Lung (tissue), 17 donors: ENCODE measurements at places on chromosomes 1 and 21. TPM values are rescaled to one million over a fixed set of nuclear protein-coding genes. Genes with fewer than 3 reads are reported as not detected.
A peak's percentile ranks its signal among the peaks of the same experiment; 100 is the strongest.

CDC14A gene
- total RNA-seq: 45.4 TPM

PGLYRP3 gene
- total RNA-seq: not detected

NCF2 gene
- total RNA-seq: 38.7 TPM

KCNA2 gene
- total RNA-seq: 0.68 TPM

CLDN17 gene
- not detected for total RNA-seq

HTR1D gene
- not detected for total RNA-seq

CNR2 gene
- 0.09 TPM for total RNA-seq

DNA sequence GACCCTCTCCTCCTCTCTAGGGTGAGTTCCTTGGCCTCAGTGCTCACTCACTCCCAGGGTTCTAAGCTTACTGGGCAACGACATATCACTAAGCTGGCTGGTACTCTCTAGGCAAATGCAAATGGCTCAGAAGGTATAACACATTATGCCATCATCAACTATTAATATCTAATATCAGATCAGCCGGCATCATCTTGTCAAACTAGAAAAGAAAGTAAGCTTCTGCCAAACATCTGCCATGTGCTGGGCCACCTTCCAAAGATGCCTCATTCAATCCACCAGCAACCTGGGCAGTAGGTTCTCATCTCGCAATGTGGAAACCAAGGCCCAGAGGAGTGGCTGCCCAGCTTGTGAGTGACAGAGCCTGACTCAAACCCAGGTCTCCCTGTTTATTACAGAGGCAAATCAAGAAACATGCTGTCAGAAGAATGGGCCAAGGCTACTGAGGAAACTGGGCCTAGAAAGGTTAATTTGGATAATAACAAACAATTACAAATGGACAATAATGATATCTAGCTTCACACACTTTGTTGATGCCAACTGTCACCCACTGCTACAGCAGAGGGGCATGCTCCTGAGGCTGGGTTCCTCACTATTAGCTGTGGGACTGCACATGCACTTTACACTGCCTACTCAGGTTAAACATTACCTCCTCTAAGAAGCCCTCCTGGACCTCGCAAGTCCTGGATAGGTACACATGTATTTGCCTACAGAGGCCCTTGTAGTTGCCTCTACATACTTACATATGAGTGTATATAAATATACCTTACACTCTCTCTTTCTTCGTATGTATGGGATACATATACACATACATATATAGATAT is 183.3 kb upstream of the JUN start:
- no peaks in the 10 kb centered on the region for H3K27me3 ChIP-seq
- DNase-seq: no peak
- H3K36me3 ChIP-seq: no peaks in the 10 kb centered on the region
- H3K4me3 ChIP-seq: no peak overlapping the region
- no peak overlapping the region for H3K27ac ChIP-seq

DNA sequence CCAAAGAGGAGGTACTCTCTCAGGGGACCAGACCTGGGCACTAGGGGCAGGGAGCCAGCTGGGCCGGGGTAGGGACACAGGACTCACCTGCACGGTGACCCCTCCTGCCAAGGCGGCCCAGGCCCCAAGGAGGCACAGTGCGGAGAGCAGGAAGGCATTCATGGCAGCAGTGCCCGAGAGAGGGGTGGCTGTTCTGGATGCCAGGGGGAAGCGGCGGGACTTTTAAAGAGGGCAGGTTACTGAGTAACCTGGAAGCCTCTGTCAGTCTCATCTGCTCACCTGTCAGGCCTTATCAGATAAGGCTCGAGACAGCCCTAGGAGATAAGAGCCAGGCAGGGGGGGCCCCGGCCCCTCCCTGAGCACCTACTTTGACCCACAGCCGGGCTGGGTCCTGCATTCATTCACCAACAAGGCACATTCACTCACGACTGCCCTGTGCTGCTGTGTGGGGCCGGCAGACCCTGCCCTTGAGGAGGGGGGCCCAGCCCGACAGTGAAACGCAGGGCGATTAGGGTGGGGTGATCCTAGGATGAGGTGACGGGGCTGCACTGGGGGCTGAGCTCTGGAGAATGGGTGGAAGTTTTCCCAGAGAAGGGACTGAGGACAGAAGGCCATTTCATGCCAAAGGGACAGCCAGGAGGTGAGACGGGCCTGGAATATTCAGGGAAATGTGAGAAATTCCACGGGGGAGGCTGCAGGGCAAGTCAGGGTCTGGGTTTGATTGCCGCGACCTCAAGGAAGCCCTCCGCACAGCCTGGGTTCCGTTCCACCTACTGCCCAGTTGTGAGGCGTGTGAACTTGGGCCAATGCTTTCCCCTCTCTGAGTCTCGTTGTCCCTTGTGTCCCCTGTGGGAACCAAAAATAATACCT is at the start of gene GUCA2A:
TSS of gene GUCA2A (minus strand) at position 195 of the 870 bp plus-strand sequence. CDS start at position 162, 33 bp downstream.
- peak within 1 kb of the TSS; percentile 37 for H3K27ac ChIP-seq
- no peaks in the 10 kb centered on the region for H3K27me3 ChIP-seq
- no peaks in the 10 kb centered on the region for H3K36me3 ChIP-seq
- DNase-seq: no peak

GRCh38 chr21:41817228-41817627 is 50.4 kb upstream of the RIPK4 start:
- H3K36me3 ChIP-seq: no peaks in the 10 kb centered on the region
- H3K4me3 ChIP-seq: no peak overlapping the region
- no peak overlapping the region for H3K27ac ChIP-seq
- no peaks in the 10 kb centered on the region for H3K27me3 ChIP-seq

- no peaks in the 10 kb centered on the region for H3K4me1 ChIP-seq
- H3K36me3 ChIP-seq: peaks cover 7% of the 10 kb centered on the region
- DNase-seq: peak; percentile 87
- peak within 1 kb of the TSS; percentile 63 for H3K4me3 ChIP-seq
- no peaks in the 10 kb centered on the region for H3K27me3 ChIP-seq
These were observed at the start of gene INPP5B for GRCh38 chr1:37946703-37947360. TSS of gene INPP5B (minus strand) at chr1:37947053. CDS start at chr1:37946308, 745 bp downstream.

DNA sequence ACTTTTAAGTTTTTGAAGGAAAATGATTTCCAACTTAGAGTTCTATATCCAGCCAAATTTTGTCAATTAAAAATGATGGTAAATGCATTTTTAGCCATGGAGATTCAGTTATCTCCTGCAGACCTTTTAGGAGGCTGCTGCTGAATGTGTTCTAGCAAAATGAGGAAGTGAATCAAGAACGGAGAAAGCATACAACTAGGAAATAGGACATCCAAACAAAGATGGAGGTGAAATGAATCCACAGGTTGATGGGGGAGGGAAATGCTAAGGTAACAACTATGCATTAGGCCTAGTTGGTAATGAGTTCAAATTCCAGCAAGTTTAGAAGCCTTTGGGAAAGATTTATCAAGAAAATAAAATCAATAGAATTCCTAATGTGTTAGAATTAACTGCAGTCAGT is 80.5 kb downstream of the FNBP1L start:
- H3K27me3 ChIP-seq: no peaks in the 10 kb centered on the region
- H3K4me3 ChIP-seq: no peak overlapping the region
- no peak for DNase-seq
- H3K27ac ChIP-seq: no peak overlapping the region

DNA sequence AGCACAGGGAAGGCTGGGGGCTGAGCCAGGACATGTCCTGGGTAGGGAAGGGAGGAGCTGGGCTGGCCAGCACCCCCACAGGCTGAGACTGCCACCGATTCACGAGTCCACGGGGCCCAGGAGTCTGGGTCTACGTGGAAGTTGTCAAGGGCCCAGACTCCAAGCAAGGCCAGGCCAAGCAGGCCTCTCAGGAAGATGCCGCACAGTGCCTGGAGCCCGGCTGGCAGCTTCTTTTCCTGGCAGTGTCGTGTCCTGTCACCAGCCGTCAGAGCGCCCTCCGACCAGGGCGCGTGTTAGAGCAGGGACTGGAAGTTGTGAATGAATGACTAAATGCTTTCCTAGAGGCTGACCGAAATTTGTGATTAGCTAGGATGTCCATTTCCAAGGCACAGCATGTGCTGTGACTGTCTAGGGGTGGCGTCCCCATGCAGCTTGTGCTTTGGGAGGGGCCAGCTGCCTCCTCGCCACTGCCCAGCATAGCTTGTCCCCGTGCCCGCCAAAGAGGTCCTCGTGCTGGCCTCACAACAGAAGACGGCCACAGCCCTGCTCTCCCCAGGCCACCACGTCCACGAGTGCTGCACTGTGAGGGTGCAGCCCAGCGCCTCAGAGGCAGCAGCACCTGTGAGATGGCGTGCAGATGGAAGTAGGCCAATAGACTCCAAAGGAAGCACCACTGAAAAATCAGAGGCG is 147.4 kb upstream of the COL6A1 start:
- no peaks in the 10 kb centered on the region for H3K4me1 ChIP-seq
- H3K27ac ChIP-seq: no peak overlapping the region
- no peaks in the 10 kb centered on the region for H3K36me3 ChIP-seq
- no peak overlapping the region for H3K4me3 ChIP-seq
- H3K27me3 ChIP-seq: no peaks in the 10 kb centered on the region

DNA sequence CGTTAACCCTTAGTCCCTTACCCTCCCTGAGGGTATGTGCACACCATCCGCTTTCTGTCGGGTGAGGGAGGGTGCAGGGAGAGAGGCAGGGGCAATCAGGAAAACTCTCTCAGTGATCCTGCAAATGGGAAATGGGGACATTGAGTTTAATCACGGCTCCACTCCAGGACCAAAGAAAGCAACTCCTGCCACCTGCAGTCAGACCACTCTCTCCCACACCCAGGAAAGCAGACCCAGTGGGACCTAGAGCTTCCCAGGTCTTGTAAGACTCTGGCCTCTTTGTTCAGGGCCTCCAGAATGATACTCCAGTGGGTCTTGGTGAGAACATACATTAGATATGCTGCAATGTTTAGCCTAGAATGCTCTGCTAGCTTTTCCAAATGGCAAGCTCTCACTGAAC is 71.5 kb downstream of the GNG12 start:
- no peak overlapping the region for H3K27ac ChIP-seq
- H3K27me3 ChIP-seq: no peaks in the 10 kb centered on the region
- peaks cover 4% of the 10 kb centered on the region for H3K4me1 ChIP-seq
- DNase-seq: no peak
- no peak overlapping the region for H3K4me3 ChIP-seq

- no peak for DNase-seq
- no peak overlapping the region for H3K27ac ChIP-seq
- H3K4me1 ChIP-seq: no peaks in the 10 kb centered on the region
These were observed 23.4 kb downstream of the NFASC start for GRCh38 chr1:204894031-204894430.

GRCh38 chr1:113976609-113977278 is 2.5 kb upstream of the OLFML3 start:
- H3K36me3 ChIP-seq: peaks cover 17% of the 10 kb centered on the region
- no peak overlapping the region for H3K27ac ChIP-seq
- H3K4me3 ChIP-seq: no peak overlapping the region
- DNase-seq: peak; percentile 69
- peaks cover 5% of the 10 kb centered on the region for H3K4me1 ChIP-seq
- H3K27me3 ChIP-seq: no peaks in the 10 kb centered on the region

DNA sequence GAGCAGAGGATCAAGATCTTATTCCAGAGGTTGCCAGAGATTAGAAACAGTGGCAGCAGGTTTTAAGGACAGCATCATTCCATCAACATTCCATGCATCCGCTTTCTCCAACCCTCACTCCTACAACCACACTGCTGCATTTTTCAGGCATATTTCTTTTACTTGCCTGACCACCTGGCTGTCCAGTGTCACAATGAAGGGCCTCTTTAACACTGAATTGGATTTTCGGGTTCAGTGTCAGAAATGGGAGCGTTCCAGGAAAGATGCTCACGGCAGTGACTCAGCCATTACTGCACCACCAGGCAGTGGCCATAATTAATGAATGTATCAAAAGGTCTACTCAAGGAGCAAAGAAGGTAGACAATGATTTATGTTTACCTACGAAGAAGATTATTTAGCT is 200.4 kb upstream of the ESRRG start:
- no peak overlapping the region for H3K4me3 ChIP-seq
- H3K36me3 ChIP-seq: no peaks in the 10 kb centered on the region
- H3K4me1 ChIP-seq: no peaks in the 10 kb centered on the region
- no peak for DNase-seq

DNA sequence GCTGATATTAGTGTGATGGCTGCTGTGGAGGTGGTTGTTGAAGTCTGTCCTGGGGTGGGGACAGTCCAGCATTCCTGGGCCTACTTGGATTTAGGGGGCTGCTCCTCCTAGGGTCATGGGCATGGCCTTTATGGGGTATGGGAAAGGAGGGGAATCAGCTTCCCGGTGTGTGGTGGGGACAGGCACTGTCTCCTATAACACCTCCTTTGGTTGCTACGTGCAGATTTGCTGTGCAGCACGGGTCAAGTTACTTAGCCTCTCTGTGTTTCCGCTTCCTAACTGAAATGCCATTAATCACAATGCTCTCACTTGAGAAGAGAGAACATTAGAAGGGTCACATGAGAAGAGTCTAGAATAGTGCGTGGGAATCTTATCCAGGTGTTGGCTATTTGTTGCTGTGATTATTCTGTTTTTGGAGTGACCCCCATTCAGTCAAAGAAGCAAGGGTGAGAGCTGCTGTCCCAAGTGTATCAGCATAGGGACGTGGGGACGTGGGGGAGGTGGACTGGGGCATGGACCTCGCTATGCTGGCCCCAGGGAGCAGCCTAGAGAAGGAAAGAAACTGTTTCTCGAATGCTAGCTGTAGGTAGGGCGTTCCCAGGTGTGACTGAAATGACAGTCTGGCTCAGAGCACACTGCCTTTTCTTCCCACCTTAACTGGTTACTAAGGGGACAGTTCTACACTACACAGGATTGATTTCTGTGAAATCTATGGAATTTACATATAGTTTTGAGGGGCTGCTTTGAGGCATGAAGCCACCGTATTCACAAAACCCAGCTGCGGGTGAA is 19.9 kb downstream of the SOX13 start:
- no peak for DNase-seq
- H3K4me1 ChIP-seq: peaks cover 43% of the 10 kb centered on the region
- H3K4me3 ChIP-seq: no peak overlapping the region
- H3K36me3 ChIP-seq: no peaks in the 10 kb centered on the region

DNA sequence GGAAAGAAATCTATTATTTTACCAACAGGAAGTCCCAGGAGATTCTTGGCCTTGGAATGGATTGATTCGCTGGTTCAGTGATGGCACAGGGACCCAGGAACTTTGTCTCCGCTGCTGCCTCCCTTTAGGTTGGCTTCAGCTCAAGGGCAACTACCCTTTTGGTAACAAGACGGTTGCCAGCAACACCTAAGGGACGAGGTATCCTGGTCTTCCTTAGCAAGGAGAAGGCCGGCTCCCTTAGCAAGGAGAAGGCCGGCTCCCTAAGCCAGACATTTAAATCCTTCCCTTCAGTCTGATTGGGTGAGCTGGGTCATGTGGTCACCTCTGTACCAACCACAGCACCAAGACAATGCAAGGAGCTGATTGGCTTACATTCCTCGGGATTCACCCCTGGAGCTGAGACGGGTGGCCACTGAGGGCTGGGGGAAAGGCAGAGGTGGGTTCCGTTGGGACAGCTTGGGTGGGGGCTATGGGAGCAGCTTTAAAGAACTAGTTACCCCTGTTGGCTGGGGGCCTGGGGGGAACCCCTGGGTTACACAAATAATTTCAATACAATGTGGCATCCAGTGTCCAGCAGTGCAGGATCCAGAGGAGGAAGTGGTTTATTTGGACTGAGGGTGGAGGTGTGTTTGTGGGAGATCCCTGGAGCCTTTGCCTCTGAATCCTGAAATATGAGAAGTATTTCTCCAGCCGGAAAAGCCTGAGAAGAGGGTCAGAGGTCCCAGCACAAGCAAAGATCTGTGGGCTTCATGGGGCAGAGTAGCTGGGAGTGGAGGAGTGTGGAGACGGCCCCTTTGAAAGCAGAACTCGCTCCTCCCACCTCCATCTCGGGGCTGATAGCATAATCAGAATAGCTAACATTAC is 20.7 kb upstream of the CLIC4 start:
- DNase-seq: peak; percentile 61
- H3K27me3 ChIP-seq: no peaks in the 10 kb centered on the region
- peak overlapping the region; percentile 36 for H3K27ac ChIP-seq
- no peak overlapping the region for H3K4me3 ChIP-seq
- H3K4me1 ChIP-seq: peaks cover 22% of the 10 kb centered on the region

GRCh38 chr1:115090540-115090939 is 1.2 kb upstream of the TSPAN2 start:
- no peaks in the 10 kb centered on the region for H3K27me3 ChIP-seq
- no peak overlapping the region for H3K4me3 ChIP-seq
- peak; percentile 86 for DNase-seq
- no peaks in the 10 kb centered on the region for H3K36me3 ChIP-seq
- peaks cover 4% of the 10 kb centered on the region for H3K4me1 ChIP-seq
- H3K27ac ChIP-seq: no peak overlapping the region
